Kidney epithelial cell (primary cell): ENCODE measurements at places on chromosomes 1 and 21. TPM values are rescaled to one million over a fixed set of nuclear protein-coding genes. Genes with fewer than 3 reads are reported as not detected.

DNA sequence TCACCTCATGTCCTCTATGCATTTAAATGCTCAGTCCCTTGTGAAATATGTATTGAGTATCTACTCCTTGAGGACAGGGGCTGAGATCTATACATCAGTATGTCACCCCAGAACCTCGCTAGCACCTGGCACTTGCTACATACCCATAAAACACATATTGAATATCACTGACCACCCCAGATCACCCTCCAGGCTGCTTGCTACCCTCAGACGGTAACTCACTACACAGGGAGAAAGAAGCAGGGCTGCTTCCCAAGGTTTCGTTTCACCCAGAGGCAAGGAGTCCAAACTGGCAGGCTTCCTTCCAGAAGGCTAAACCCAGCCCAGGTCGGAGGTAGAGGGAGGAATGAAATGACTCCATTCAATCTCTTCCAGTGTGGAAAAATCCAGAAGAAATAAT, 8.5 kb downstream of the INKA2 start:
- no peak for DNase-seq

DNA sequence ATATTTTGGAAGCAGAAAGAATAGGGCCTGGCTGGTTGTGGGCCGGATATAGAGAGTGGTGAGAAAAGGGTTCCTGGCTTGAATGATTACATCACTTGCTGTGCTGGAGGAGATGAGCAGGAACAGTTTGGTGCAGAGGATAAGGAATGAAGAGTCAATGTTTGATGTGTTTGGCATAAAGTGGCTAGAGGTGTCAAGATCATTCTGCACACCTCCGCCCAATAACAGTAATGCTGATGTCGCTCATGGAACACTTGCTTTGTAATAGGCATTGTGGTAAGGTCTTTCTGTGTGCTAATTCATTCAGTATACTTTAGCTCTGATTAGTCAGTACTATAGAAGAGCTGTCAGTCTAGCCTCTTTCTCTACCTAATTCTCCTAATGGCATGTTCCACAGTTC, 48.0 kb upstream of the RAVER2 start:
- DNase-seq, result no peak

TRAF3IP3 gene
- not detected in 2 replicates for total RNA-seq

- no peak for DNase-seq
Measured at GRCh38 chr1:203751051-203751450, 13.9 kb upstream of the LAX1 start.

DNA sequence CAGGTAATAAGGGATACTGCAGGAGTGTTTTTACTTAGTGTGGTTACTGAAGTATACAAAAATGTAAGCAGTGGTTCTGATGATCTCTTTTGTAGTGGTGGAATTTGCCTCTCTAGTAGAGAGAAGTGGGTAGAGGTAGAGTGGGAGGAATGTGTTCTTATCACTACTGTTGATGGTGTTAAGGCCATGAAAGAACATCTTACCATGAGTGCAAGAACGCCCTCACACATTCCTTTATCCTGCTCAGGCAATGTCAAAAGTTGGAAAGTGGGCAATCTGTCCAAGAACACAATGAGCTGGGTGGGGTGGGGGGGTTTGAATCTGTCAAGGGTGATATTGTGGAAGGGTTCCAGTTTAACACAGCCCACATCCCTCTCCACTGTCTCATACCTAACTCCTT, 78.6 kb downstream of the TTLL7 start:
- no peak for DNase-seq

CD5L gene
- total RNA-seq, result not detected in 2 replicates
